HAP-1 (cell line): ENCODE measurements at places on chromosomes 2 and 18.

DNA sequence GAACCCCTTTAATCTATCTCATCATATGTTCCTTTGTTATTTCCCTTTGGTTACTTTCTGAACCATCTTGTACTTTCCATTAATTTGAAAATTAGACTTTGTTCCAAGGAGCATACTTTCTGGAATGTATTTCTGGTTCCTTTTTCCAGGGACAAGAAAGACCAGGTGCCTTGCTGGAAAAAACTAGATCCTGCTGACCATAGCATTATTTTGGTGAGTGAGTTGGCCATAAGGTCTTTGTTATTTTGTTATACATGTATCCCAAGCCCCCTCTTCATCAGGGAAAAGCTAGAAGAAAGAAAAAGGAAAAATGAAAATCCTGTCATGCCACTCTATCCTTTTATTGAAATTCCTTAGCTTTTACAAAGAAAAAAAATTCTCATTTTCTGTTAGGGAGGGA, 228.1 kb upstream of the TFPI start:
- DNase-seq: no peak

DNA sequence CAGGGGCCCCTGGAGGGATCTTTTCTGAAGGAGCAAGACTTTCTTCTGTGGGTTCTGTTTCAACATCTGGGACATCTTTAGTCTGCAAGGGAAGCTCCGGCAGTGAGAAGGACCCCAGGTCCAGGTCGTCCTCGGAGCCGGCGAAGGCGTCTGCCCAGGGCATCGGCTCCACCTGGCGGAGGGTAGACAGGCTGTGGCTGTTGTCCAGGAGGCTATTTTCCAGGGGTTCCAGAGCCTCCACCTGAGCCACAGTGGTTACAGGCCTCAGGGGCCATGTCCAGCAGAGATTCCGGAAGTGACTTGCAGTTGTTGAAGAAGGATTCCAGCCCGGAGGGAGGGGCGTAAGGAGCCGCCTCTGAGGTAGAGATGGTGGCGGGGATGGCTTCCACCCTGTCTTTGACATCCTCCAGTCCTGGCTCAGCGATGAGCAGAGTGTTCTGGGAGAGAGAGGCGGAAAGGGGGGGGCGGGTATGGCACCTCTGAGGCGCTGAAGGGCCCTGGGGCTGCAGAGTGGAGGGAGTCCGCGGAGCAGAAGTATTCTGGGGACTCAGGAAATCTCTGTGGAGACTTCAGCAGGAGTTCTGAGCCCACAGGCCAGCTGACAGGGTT, 891.3 kb upstream of the LRRTM1 start:
- no peak for DNase-seq

- no peak for DNase-seq
These were observed 26.6 kb downstream of the MBD2 start for GRCh38 chr18:54197747-54198411.

DNA sequence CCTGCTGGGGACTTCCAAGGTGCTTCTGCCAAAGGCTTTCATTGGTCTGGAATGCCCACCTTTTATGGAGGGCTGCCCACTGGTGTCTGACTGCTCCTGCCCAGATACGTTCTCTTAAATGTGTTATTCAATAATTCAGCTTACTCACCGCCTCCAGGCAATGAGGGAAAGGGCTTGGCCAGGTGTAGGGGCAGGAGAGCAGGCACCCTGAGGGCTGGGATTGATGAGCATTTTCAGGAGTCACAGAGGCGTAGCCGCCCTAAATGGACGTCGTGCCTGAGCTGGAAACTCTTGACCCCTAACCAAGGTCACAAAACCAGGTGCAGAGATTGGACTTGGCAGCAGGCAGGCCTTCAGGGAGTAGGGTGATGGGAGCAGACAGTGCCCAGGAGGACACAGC, 26.8 kb downstream of the MAL start:
- DNase-seq: no peak

DNA sequence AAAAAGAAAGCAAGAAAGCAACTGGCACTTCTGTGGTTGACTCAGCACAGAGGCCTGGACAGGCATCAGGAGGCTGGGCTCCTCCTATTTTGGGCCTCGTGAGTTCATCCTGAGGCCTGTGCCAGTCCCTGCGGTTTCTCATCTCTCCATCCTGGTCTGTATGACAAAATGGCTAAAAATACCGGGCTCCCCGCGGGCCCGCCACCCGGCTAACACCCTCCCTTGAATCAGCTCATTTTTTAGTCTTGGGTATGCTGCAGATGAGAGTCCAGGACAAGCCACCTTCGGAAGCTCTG, 62.3 kb upstream of the YWHAQ start:
- no peak for DNase-seq

DNA sequence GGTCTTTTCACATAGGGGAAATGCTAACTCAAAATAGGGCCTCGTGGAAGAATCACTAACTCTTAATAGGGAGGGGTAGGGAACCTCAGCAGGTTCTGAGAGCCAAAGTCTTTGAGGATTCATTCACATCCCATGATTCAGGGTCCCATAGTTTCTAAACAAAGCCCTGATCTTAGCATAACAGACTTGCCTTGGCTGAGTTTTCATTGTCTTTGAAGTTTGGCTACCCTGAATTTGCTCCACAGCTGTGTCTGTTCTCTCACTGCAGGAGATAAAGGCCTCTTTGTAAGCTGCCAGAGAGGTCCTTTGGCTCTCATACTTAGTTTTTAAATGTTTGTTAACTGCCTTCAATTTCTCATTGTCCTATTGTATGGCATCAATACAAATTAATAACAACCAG, 54.5 kb downstream of the ZDBF2 start:
- no peak for DNase-seq

DNA sequence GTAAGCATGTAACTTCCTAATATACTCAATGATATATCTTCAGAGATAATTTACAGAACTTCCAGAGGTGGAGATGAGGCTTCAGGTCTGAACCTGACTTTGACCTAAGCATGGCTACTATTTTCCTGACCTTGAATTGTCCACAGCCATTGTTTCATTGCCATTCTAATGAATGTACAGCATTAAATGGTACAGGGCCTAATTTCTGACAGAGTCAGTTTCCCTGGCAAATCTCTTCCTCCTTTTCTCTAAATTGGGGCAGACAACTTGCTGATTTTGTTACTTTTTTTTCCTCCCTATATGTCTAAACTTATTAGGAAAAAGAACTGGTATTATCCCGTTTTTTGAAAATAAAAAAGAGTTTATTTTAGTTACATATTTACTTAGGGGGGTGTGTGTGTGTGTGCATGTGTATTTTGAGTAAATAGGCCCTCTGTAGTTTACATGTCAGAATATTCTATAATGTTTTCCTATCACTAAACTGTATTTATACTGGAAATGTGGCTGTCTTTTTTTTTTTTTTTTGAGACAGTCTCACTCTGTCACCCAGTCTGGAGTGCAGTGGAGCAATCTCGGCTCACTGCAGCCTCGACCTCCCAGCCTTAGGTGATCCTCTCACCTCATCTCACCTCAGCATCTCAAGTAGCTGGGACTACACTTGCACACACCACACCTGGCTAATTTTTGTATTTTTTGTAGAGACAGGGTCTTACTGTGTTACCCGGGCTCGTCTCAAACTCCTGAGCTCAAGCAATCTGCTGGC, 43.3 kb upstream of the SCN9A start:
- DNase-seq: no peak

GRCh38 chr2:226130192-226130591, 669.4 kb downstream of the IRS1 start:
- DNase-seq: no peak

DNA sequence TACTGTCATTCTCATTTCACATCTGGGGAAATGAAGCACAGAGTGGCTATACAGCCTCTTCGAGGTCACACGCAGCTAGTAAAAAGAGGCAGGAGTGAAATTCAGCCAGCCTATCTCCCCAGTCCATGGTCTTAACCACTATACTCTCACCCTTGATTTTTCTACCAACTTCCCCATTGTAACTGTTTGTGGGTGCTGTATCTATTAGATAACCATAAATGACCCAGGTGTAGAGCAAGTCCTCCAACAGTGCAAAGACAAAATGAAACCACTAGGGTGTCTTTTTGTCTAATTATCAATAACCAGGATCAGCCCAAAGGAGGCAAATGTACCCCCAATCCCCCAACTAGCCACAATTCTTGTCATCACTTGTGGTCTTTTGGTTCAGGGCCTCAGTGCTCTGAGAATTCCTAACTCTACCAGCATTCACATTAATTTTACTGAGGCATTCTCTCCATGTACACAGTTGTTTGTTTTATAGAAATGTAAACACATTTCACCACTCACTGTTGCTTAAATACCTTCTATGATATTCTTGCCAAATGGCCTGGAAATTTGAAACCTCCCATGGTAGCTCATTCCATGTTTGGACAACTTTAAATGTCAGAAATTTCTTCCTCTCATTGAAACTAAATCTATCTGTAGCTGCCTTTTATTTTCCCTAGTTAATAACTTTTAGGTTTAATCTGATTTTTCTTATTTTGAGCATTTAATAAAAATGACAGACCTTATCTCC, 58.7 kb downstream of the SLC40A1 start:
- DNase-seq: no peak

DNA sequence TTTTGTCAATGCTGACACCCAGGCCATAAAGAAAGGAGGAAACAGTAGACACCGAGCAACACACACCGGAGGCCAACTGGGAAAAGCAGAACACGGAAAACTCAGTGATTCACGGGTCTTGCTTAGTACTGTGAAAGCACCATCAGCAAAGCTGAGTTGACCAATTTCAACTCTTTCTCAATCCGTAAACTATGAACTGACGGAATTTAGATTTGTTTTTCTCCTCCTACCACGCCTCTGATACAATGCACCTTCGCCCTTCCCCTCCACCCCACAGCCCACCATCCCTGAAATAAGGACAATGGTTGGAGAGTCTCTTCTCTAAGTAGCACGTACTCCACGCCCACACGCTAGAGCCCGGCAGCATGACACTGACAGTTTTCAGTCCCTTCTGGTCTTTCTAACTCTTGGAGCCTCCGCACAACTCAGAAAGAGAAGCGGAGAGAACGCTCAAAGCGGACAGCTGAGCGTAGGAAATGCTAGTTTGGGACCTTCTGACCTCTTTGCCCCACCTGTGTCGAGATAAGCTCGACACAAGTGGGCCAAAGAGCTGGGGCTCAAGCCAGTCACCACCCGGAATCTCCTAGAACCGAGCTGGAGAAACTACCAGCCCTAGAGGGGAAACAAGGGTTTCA, 669 bp downstream of the LNPK start:
- DNase-seq: peak; percentile 62

DNA sequence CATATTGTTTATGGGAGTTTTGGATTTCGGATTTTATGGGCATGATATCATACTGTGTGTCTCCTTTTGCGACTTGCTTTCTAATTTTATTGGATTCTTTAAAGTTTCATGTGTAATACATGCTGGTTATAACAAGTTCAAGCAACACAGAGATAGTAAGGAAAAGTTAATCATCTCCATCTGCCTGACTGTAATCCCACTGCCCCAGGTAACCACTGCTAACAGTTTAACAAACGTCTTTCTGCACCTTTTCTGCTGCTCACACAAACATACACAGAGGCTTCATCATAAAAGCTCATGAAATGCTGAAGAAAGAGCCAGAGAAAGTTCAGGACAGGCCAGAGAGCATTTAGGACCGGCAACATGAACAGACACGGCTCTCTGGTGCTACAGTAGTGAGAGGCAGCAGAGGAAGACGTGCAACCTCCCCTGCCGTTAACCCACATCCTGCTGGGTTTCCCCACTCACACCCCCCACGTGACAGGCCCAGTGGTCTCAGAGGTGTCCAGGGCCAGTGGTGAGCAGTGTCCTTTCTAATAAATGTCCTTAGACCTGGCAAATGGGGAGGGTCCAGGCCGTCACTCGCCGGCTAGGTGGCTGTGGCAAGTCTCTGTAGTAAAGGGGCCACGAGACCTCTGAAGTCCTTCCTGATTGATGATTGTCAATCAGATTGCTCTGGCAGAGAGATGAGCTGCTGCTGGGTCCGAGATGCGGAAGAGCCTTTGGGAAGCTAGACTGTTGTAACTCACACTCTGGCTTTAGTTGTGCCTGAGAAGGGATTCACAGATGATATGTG, 43.0 kb upstream of the SLC1A4 start:
- DNase-seq: no peak

- peak; percentile 94 for DNase-seq
These were observed 31.1 kb downstream of the NAB1 start for GRCh38 chr2:190679813-190680591.

DNA sequence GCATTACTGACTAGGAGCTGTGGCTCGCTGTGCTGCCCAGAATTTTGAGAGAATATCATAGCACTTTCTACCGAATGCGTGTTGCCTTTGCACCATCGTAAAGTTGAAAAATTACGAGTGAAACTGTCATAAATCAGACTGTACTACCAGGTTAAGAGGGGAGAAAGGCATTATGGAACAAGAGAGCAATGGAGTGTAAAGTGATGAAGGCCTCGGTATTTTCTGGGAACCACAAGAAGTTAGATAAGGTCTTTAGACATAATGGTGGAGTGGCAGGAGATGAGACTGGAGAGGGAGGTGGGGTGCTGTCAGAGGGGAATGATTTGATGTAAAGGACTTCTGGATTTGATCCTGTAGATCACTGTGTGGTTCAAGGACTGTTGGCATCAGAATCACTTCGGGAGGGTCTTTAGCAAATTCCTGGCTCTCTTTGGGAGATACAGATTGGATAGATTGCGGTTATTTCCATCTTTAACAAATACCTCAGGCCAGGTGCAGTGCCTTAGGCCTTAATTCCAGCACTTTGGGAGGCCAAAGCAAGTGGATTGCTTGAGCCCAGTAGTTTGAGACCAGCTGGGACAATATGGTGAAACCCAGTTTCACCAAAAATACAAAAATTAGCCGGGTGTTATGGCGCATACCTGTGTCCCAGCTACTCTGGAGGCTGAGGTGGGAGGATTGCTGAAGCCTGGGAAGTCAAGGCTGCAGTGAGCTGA, 4.9 kb upstream of the ADGRF3 start:
- no peak for DNase-seq

DNA sequence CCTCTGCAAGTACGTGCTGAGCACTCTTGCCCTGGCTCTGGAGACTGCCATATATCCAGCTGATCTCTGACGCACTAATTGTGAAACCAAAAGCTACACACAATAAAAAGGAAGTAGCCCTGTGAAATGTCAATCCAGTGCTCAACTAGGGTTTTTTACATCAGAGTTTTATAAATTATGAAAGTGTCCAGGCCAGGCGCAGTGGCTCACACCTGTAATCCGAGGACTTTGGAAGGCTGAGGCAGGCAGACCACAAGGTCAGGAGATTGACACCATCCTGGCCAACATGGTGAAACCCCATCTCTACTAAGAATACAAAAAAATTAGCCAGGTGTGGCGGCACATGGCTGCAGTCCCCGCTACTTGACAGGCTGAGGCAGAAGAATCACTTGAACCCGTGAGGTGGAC, 24.5 kb upstream of the PEX13 start:
- DNase-seq: no peak

DNA sequence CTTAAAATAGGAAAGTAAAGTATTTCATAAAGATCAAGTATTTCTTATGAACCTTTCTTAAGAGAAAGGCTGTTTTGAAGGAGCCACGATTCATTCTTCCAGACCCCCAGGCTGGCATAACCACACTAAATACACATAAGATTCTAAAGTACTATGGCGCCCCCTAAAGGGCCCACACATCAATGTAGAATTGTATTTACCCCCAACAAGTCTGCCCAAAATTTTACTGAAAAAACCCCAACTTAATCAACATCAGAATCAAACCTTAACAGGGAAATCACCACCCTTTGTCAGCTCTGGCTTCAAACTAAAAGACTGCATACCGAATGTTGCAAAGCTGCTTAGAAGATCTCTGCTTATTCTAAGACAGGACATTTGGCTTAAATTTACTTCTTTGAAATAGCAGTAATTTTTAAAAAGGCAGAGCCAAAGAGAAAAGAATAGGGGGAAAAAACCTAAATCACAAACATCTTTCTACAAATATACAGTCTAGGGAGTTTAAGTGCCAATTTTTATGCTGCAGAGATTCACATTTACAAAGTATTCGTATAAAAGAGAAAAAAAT, 20.4 kb upstream of the BCL2 start:
- peak; percentile 43 for DNase-seq
